ENCODE measurements at places on chromosomes 6 and 20.

- no peak for ATAC-seq
Measured at GRCh38 chr6:132973514-132973993, 159.2 kb downstream of the RPS12 start.

GRCh38 chr6:127539272-127539671, 20.1 kb upstream of the MTCL3 start:
- ATAC-seq: peak; percentile 50

DNA sequence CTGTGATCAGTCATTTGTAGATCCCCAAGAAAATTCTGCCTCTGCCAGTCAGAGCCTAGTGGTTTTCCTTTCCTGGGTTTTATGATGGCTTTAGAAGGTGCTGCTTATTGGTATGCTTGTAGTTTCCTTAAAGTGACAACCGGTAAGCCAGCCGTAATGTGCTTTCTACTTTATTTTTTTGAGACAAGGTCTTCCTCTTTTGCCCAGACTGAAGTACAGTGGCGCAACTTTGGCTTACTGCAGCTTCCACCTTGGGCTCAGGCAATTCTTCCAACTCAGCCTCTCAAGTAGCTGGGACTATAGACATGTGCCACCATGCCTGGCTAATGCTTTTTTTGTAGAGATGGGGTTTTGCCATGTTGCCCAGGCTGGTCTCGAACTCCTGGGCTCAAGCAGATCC, 23.5 kb downstream of the MCM8 start:
- no peak for ATAC-seq

GRCh38 chr6:76435174-76435573, 362.7 kb upstream of the IMPG1 start:
- no peak for ATAC-seq

DNA sequence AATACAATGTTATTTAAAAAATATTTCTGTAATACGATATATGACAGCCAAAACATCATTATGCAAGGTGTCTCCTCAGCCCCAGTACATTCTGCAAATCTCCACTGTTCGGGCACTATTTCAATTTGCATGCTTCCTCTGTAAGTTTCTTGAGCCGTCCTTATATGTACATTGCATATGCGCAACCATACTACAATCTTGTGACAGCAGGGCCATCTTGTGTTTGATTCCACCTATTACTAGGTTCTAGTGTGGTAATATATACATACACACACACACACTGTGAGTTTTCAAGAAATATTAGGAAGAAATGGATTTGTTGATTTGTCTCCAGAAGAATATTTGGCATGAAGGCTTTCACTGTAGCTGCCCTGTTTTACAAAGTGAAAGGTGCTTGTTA, 9.8 kb downstream of the LYRM4 start:
- no peak for ATAC-seq

GRCh38 chr20:25249198-25249931, 1.5 kb downstream of the PYGB start:
- no peak for ATAC-seq

GRCh38 chr6:154898821-154899220, 96.3 kb upstream of the TIAM2 start:
- ATAC-seq: no peak

GRCh38 chr20:19922716-19923115, 94.4 kb upstream of the NAA20 start:
- no peak for ATAC-seq

DNA sequence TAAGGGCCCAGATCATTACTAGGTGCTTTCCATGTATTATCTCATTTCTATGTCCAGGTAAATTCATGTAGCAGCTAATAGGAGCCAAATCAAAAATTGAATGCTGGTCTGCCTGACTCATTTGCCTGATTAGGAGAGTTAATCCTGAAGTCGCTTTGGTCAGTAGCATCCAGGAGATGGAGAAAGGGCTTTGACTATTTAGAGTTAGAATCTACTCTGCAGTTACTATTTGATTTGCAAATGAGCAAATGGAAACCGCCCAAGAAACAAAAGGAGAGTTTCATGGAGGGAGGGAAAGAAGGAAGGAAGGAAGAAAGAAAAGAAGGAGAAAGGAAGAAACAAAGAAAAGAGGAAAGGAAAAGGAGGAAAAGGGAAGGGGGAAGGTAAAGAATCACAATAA, 539.6 kb upstream of the MMS22L start:
- ATAC-seq: no peak

- ATAC-seq: no peak
Measured at GRCh38 chr6:17565399-17565798, 34.7 kb upstream of the FAM8A1 start.

DNA sequence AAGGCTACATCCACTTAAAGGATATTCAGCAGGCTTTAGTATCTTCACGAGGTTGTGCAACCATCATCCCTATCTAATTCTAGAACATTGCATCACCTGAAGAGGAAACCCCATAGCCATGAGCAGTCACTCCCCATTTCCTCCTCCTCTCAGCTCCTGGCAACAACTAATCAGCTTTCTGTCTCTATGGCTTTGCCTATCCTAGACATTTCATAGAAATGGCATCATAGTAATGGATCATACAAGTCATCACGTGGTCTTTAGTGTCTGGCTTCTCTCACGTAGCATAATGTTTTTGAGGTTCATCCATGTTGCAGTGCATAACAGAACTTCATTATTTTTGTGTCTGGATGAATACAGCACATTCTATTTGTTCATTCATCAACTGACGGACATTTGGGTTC, 20.5 kb downstream of the SNAI1 start:
- no peak for ATAC-seq

- no peak for ATAC-seq
Measured at GRCh38 chr6:19549109-19549508, 288.1 kb upstream of the ID4 start.

DNA sequence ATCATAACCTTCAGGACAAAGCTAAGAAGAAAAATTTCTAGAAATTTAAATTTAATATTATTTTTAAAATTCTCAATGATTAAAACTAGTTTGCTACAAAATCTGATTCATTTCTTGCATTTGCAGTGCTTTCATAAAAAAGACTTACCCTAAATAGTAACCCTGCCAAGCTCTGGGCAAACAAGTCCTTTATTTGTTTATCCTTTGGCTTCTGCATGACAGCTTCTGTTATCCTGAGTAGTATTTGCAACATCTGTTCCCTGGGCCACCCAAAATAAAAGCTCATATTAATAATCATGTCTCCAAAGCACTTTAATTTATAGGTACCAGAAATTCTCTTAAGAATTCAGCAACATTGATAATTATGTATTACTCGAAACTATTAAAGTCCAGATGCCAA, 101.3 kb downstream of the RALGAPA2 start:
- ATAC-seq: no peak

- no peak for ATAC-seq
Measured at GRCh38 chr20:49381558-49382493, 100.6 kb downstream of the KCNB1 start.

DNA sequence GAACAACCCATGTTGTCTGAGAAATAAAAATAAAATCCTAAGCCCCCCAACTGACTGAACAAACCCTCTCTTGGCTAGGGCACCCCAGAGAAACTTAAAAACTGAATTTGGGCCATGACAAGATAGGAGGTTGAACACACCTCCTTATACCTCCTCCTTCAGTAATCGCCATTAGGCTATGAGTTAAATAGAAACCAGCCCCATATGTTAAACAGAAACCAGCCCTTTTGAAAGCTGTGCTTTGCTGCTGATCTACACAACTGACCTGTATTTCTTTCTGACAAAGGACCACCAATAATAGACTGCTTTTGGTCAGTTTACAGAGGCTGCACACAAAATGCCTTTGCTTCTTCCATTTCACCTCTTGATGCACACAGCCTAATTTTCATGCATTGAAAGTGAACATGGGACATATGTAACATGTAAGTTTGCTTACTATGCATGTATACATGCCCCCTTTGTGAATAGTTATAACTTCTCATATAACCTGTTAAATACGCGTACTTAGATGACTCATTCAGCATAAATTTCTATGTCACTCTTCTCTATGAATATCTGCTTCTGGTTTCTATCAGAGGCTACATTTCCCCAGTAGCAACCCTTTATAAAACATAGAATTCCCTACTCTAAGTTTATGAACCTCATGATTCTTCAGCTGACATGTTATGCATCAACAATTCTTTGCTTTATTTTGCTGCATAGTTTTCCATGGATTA, 462.9 kb downstream of the COL12A1 start:
- no peak for ATAC-seq

DNA sequence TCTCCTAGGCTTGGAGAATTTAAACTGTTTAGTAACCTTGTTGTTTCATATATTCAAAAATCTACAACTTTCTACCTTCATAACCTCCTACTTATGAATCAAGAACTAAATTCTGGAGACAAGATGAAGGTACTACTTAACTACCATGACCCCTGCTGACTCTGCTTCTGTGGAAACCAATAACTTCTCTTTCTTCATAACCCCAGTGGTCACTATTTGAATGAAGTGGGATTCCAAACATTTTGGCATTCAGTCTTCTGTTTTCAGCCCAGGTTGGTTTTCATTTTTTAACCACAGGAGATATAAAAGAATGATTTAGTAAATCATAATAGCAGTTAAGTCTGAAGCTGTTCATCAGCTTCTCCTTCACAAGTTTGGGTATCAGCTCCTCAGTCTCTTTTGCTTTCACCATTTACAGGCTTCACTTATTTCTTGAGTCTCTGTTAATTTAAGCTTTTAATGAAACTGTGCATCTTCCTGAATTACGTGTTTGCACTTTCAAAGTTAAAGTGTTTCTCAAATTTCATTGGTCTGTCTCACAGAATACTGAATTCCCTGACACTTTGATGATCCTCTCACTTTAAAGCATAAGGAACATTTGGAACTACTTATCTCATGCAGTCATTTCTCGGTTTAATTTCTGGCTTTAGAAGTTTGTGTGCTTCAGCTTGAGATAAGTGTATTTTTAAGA, 9.5 kb downstream of the SENP6 start:
- no peak for ATAC-seq

DNA sequence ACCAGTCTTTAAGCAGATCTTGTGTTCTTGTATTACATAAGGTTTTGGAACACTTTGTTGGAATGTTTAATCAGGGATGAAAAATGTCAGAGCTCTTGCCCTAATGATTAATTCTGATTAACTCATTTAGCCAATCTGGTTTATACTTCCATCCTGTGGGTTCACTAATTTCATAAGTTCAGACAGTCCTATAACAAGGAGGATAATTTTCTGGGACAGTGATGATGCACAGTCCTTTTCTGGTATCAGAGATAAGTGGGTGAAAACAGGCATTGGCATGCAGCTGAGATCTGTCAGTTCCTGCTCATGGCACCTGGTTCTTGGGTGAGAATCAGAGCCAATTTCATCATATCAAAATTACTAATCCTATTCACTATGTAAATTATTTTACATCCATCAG, 125.0 kb upstream of the LAMA2 start:
- ATAC-seq: no peak

GRCh38 chr20:12699374-12700228, 309.2 kb upstream of the SPTLC3 start:
- no peak for ATAC-seq

GRCh38 chr6:166559211-166559610, 27.3 kb downstream of the RAMACL start:
- no peak for ATAC-seq

- ATAC-seq: no peak
Measured at GRCh38 chr6:154206141-154206540, 150.5 kb downstream of the IPCEF1 start.

DNA sequence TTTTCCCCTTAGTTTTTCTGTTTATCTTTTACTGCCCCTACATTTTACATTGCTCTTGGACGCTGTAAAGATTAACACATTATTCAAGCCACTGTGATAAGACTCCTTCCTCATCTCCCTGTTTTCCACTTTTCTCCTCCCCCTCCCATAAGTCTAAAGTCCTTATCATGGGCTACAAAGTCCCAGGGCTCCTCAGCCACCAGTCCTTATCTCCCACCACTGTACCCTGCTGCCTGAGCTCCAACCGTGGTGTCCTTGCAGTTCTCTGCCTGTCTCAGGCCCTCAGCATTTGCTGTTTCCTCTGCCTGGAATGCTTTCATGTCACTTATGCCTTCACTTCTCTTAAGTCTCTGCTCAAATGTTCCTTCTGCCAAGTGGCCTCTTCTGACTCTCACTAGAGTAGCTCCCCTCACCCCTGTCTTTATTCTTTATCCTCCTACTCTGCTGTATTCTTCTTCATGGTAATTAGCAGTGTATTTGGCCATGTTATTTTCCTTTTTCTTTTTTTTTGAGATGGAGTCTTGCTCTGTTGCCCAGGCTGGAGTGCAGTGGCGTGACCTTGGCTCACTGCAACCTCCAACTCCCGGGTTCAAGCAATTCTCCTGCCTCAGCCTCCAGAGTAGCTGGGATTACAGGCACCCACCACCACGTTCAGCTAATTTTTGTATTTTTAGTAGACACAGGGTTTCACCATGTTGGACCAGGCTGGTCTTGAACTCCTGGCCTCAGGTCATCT, 10.8 kb upstream of the LATS1 start:
- ATAC-seq: no peak

GRCh38 chr6:50655848-50656453, 57.4 kb upstream of the TFAP2D start:
- ATAC-seq: no peak

DNA sequence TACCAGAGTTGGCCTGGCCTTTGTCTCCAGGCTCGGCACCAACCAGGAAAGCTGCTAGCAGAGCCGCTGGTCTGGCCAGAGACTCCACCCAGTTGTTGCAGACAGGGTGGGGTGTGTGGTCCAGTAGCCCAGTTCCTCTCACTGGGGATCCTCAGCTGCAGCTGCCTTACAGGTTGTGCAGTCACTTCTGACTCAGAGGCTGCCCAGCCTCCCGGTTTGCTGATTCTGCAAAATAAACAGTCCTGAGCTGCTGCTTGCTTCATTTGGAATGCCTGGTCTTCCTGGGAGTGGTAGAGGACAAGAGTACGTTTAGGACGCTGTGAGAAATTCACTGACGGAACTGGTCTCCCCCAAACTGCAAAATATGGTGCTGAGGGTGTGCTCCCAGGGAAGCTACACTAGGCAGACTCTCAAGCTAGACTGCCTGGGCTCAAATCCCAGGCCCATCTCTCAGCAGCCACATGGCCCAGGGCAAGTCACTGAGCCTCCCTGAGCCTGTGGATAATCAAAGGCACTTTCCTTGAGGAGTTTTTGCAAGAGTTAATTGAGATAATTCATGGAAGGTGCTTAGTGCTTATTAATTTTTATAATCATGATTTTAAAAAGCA, 246.1 kb downstream of the TFAP2C start:
- ATAC-seq: no peak

GRCh38 chr6:108689272-108690161, 128.8 kb downstream of the FOXO3 start:
- no peak for ATAC-seq

DNA sequence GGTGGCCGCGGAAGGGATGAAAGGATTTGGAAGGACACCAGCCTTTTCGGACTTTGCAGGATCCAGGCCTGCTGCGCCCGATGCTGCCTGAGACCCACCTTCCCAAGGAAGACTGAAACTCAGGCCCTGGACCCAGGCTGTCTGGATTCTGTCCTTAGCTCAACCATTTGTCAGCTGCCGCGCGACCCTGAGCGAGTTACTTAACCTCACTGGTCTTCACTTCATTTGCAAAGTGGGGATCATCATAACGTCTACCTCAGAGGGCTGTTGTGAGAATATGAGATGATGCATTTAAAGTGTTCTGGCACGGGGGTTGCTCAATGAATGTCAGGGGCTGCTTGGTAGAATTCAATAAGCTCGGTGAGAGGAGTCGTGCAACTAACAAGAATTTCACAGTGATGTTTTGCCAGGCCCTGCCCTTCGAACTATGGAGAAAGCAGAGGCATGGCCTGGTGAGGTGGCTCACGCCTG, 104.2 kb upstream of the PRDM1 start:
- no peak for ATAC-seq
